ENCODE measurements at places on chromosomes 5 and 9. TPM values are rescaled to one million over a fixed set of nuclear protein-coding genes. Genes with fewer than 3 reads are reported as not detected.

The CAMK4 gene
- 3.2 TPM for total RNA-seq

The CAPSL gene
- total RNA-seq, result not detected

- H3K27ac ChIP-seq, result no peak overlapping the region
- no peak overlapping the region for H3K4me3 ChIP-seq
- DNase-seq, result no peak
- no peaks in the 10 kb centered on the region for H3K36me3 ChIP-seq
- no peaks in the 10 kb centered on the region for H3K4me1 ChIP-seq
These were observed 10.3 kb downstream of the HK3 start for GRCh38 chr5:176888865-176889165.

The UTP15 gene
- 29.7 TPM for total RNA-seq

DNA sequence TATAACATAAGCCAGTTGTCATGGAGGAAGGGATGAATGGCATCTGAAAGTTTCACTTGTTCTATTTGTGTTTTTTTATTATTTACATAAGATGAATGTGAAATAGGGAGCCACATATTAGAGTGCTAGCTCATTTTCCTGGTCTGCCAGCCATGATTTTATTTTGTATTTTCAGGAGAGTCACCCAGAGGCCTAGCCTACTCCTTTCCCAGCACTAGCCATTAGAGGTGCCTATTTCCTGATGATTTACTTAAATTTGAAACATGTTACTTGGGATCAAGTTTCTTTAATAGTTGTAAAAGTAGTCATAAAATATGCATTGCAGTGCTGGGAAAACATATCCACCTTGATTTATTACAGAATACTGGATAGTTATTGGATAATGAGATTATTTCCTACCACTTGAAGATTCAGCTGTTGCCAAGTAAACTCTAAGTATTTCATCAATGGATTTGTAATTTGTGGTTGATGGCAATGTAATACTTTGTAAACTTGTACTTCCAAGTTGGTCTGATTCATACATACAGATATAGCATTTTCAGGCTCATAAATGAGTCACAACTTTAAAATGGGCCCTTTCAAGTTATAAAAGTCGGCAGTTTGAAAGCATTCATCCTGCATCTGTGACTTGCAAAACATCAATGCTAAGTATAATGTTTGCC is 50.8 kb downstream of the KCNN2 start:
- no peaks in the 10 kb centered on the region for H3K36me3 ChIP-seq
- no peak overlapping the region for H3K4me3 ChIP-seq
- no peaks in the 10 kb centered on the region for H3K27me3 ChIP-seq
- no peak for DNase-seq

The STING1 gene
- 49.6 TPM for total RNA-seq

The CDC25C gene
- 3.1 TPM for total RNA-seq

GRCh38 chr9:96553070-96553469 is 66.6 kb downstream of the CDC14B start:
- H3K27ac ChIP-seq, result peak overlapping the region; percentile 49
- H3K4me3 ChIP-seq, result no peak overlapping the region
- no peak for DNase-seq
- H3K4me1 ChIP-seq, result peaks cover 4% of the 10 kb centered on the region
- H3K36me3 ChIP-seq, result no peaks in the 10 kb centered on the region

- no peak for DNase-seq
- H3K27me3 ChIP-seq, result no peaks in the 10 kb centered on the region
- H3K36me3 ChIP-seq, result no peaks in the 10 kb centered on the region
- H3K27ac ChIP-seq, result peak overlapping the region; percentile 2
These were observed 63.7 kb upstream of the STXBP1 start for GRCh38 chr9:127548352-127548881.

The SLC31A1 gene
- total RNA-seq, result 22.7 TPM

DNA sequence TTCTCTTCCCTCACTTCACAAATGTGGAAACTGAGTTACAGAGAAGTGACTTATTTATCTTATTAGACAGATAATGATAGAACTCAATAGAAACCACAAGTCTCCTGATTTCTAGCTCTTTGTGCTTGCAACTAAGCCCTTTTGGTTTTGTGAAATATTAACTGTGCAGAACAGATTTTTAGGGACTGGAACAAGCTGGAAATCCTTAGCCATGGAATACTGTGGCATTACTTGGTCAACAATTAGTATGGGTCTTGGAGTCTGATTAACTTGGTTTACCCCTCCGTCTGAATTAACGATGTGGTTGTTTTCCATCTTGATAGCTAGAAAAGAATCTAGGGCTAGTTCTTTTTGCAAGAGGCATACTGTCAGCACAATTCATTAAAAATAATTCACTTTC is 584 bp upstream of the KLF9 start:
- peak overlapping the region; percentile 96 for H3K27ac ChIP-seq
- no peaks in the 10 kb centered on the region for H3K27me3 ChIP-seq
- peak overlapping the region; percentile 91 for H3K4me3 ChIP-seq
- no peak for DNase-seq

GRCh38 chr9:127033061-127033460 is 89.4 kb downstream of the ANGPTL2 start:
- H3K4me3 ChIP-seq, result no peak overlapping the region
- no peak for DNase-seq
- H3K4me1 ChIP-seq, result peaks cover 3% of the 10 kb centered on the region
- no peak overlapping the region for H3K27ac ChIP-seq
- no peaks in the 10 kb centered on the region for H3K27me3 ChIP-seq

The NR5A1 gene
- total RNA-seq, result not detected

- peak overlapping the region; percentile 92 for H3K27ac ChIP-seq
- H3K36me3 ChIP-seq, result no peaks in the 10 kb centered on the region
- H3K4me3 ChIP-seq, result no peak overlapping the region
- no peaks in the 10 kb centered on the region for H3K27me3 ChIP-seq
- DNase-seq, result no peak
These were observed 88.1 kb downstream of the SH3TC2 start for GRCh38 chr5:148974642-148975327.

The BRINP1 gene
- total RNA-seq, result 0.11 TPM

GRCh38 chr5:135543001-135543484 is 7.3 kb upstream of the NEUROG1 start:
- peaks cover 4% of the 10 kb centered on the region for H3K27me3 ChIP-seq
- peaks cover 39% of the 10 kb centered on the region for H3K4me1 ChIP-seq
- peak overlapping the region; percentile 72 for H3K4me3 ChIP-seq
- no peaks in the 10 kb centered on the region for H3K36me3 ChIP-seq
- H3K27ac ChIP-seq, result peak overlapping the region; percentile 13

DNA sequence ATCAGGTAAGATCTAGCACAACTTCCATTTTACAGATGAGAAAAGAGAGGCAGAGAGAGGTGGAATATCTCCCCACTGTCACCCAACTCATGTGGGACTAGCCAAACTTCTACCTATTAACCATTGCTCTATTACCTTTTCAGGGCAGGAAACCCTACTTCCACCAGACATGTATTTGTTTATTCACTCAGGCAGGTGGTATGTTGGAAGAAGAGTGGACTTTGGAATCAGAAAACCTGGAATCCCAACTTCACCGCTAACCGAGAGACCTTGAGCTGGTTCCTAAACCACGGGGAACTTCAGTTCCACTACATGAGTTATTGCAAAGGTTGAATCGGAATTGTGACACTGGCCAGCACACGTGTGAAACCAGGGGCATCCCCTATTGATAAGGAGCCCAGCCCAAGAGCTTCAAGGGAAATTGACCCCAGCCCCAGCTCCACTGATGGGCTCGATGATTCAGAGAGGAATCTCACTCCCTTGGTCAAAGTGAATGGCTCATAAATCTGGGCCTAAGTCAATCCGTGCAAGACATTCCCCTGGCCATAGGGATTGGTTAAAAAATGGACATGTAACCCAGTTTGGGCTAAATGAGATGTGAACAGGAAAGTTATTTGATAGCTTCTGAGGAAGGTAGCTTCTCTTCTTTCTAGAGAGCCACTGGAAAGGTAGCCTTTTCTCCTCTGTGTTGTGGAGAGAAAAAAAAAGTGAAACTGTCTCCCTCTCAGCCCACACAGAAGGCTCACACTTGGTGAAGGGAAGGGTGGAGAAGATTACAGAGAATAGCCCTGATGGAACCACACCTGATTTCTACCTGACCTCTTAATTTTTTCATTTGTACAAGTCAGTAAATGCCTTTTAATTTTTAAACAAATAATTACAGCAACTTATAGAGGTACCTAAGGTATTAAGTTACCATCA is 5.5 kb upstream of the GLIS3 start:
- no peaks in the 10 kb centered on the region for H3K36me3 ChIP-seq
- H3K27me3 ChIP-seq, result no peaks in the 10 kb centered on the region
- H3K27ac ChIP-seq, result no peak overlapping the region
- no peaks in the 10 kb centered on the region for H3K4me1 ChIP-seq
- H3K4me3 ChIP-seq, result no peak overlapping the region

DNA sequence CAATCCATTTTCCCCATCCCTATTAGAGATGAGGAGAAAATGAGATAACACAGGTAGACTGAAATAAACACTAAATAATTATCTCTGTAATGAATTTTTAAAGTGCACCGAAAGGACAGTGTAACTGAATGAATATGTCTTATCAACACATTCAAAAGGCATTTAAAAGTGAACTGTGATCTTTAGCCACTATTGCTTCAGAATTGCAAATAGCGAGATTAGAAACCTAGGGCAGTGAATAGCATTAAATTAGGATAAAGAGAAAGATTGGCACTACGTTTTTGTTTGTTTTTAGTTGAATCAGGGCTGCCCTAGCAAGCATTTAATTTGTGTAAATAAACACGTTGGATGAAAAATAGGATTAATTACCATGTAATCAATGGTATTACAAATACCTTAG is 537.5 kb downstream of the ELAVL2 start:
- H3K4me3 ChIP-seq, result no peak overlapping the region
- H3K4me1 ChIP-seq, result no peaks in the 10 kb centered on the region
- H3K27ac ChIP-seq, result no peak overlapping the region

- no peak overlapping the region for H3K4me3 ChIP-seq
- no peak overlapping the region for H3K27ac ChIP-seq
- no peak for DNase-seq
- no peaks in the 10 kb centered on the region for H3K36me3 ChIP-seq
These were observed 46.6 kb downstream of the F2R start for GRCh38 chr5:76762484-76762883.

- H3K4me1 ChIP-seq, result no peaks in the 10 kb centered on the region
- H3K4me3 ChIP-seq, result no peak overlapping the region
- no peak overlapping the region for H3K27ac ChIP-seq
- no peaks in the 10 kb centered on the region for H3K36me3 ChIP-seq
These were observed 55.3 kb downstream of the FBXO4 start for GRCh38 chr5:41980396-41980795.

The ANXA2R gene
- 2.3 TPM for total RNA-seq

GRCh38 chr5:63089147-63089546 is 510.5 kb downstream of the LRRC70 start:
- no peak overlapping the region for H3K4me3 ChIP-seq
- H3K27me3 ChIP-seq, result no peaks in the 10 kb centered on the region
- H3K4me1 ChIP-seq, result no peaks in the 10 kb centered on the region
- no peak for DNase-seq
- H3K27ac ChIP-seq, result no peak overlapping the region
- no peaks in the 10 kb centered on the region for H3K36me3 ChIP-seq

DNA sequence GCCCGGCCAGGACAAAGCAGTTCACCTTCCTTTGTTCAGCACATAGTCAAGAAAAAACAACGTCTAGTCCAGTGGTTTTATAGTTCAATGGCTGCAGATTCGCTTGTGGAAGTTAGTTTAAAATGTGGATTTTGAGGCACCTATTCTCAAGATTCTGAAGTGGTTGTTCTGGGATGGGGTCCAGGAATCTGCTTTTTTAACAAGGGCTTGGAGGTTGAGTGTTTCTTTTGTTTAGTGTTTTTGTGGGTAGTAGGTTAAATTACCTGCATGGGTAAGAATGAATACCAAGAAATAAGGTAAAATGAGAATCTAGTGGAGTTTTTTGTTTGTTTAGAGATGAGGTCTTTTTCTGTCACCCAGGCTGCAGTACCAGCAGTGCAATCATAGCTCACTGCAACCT is 28.4 kb upstream of the NADK2 start:
- H3K36me3 ChIP-seq, result no peaks in the 10 kb centered on the region
- H3K27ac ChIP-seq, result no peak overlapping the region
- no peak overlapping the region for H3K4me3 ChIP-seq
- DNase-seq, result no peak
- no peaks in the 10 kb centered on the region for H3K27me3 ChIP-seq

The BAAT gene
- total RNA-seq, result not detected

GRCh38 chr5:142674531-142675469 is 11.1 kb downstream of the FGF1 start:
- H3K27ac ChIP-seq, result no peak overlapping the region
- no peak for DNase-seq
- H3K4me1 ChIP-seq, result peaks cover 10% of the 10 kb centered on the region
- H3K36me3 ChIP-seq, result no peaks in the 10 kb centered on the region

DNA sequence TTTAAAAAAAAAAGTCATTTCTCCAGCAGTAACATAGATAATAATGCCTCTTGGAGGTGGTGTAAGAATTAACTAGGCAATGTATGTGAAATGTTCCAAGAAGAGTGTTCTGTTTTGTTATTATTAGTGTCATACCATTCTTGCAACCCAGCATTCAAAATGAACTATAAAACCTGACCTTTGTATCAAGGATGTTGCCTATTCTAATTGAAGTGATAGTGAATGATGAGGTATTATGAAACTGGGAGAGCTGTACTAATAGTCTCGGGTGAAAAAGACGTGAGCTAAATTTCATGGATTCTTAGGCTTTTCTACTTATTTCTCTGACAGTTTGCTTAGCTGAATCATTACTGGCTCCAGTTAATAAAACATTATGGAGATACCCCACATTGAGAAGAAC is 224.6 kb downstream of the CD180 start:
- H3K27ac ChIP-seq, result no peak overlapping the region
- no peaks in the 10 kb centered on the region for H3K36me3 ChIP-seq
- no peak for DNase-seq
- no peak overlapping the region for H3K4me3 ChIP-seq
